ENCODE measurements at places on chromosomes 1 and 21.

GRCh38 chr1:202648605-202649226, 61.5 kb downstream of the SYT2 start:
- H3K27ac ChIP-seq: no peak overlapping the region
- no peaks in the 10 kb centered on the region for H3K36me3 ChIP-seq
- H3K4me1 ChIP-seq: peaks cover 13% of the 10 kb centered on the region
- H3K27me3 ChIP-seq: peaks cover 25% of the 10 kb centered on the region
- no peak overlapping the region for H3K4me3 ChIP-seq

- peaks cover 1% of the 10 kb centered on the region for H3K27me3 ChIP-seq
- no peaks in the 10 kb centered on the region for H3K4me1 ChIP-seq
- H3K36me3 ChIP-seq: no peaks in the 10 kb centered on the region
- no peak overlapping the region for H3K4me3 ChIP-seq
- DNase-seq: no peak
Observed at GRCh38 chr1:213829780-213830179, 158.0 kb upstream of the PROX1 start.

- H3K36me3 ChIP-seq: no peaks in the 10 kb centered on the region
- H3K27me3 ChIP-seq: no peaks in the 10 kb centered on the region
- no peak for DNase-seq
- no peaks in the 10 kb centered on the region for H3K4me1 ChIP-seq
Observed at GRCh38 chr1:203556047-203556851, 62.3 kb downstream of the OPTC start.

DNA sequence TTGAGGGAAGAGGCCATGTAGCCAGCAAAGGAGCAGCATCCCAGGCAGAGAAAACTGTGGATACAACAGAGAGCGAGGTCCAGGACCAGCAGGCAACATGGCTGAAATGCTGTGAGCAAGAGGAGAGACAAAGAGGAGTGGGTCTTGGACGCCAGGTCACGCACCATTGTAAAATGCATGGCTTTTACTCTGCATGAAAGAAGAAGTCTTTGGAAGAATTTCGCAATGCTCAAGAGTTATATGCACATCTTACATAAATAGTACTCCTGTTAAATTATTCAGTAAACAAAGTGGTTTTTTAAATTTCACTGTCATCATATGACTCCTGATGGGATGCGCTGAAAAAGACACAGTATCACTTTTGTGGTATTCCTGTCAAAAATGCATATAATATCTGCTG, 3.5 kb downstream of the CD244 start:
- H3K27me3 ChIP-seq: no peaks in the 10 kb centered on the region
- H3K27ac ChIP-seq: no peak overlapping the region
- DNase-seq: no peak
- peaks cover 40% of the 10 kb centered on the region for H3K4me1 ChIP-seq
- no peaks in the 10 kb centered on the region for H3K36me3 ChIP-seq

GRCh38 chr1:115336741-115337140, 1.3 kb downstream of the NGF start:
- H3K4me3 ChIP-seq: no peak overlapping the region
- H3K27me3 ChIP-seq: peaks cover 24% of the 10 kb centered on the region
- H3K4me1 ChIP-seq: no peaks in the 10 kb centered on the region
- no peak for DNase-seq
- H3K27ac ChIP-seq: no peak overlapping the region
- no peaks in the 10 kb centered on the region for H3K36me3 ChIP-seq
